CD4-positive, CD25-positive, alpha-beta regulatory T cell (primary cell): ENCODE measurements at places on chromosomes 4 and X. TPM values are rescaled to one million over a fixed set of nuclear protein-coding genes. Genes with fewer than 3 reads are reported as not detected.

FGF5 gene
- total RNA-seq = not detected

CT47B1 gene
- not detected for total RNA-seq

- no peaks in the 10 kb centered on the region for H3K4me1 ChIP-seq
- no peak overlapping the region for H3K27ac ChIP-seq
- H3K27me3 ChIP-seq = no peaks in the 10 kb centered on the region
Measured at GRCh38 chrX:95693365-95693764, 991.3 kb upstream of the DIAPH2 start.

DNA sequence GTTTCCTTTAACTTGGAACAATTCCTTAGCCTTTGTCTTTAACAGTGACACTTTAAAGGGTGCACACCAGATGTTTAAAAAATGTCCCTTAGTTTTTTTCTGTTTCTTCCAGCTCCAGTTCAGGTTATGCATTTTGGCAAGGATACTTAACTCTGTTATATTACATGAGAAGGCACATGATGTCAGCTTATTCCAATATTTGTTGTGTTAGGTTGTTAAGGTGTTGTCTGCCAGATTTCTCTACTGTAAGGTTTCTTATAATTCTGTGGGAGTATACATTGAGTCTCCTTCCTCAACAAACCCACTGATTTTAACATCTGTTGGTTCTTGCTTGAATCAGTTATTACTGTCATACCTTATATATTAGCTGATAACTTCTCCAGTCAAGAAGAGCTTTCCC, 33.3 kb downstream of the REST start:
- DNase-seq = no peak
- H3K36me3 ChIP-seq = peaks cover 18% of the 10 kb centered on the region
- H3K27ac ChIP-seq = no peak overlapping the region
- no peak overlapping the region for H3K4me3 ChIP-seq

- no peak overlapping the region for H3K27ac ChIP-seq
- no peaks in the 10 kb centered on the region for H3K36me3 ChIP-seq
- peaks cover 25% of the 10 kb centered on the region for H3K4me1 ChIP-seq
- H3K4me3 ChIP-seq = peak overlapping the region; percentile 77
Measured at GRCh38 chr4:83283181-83283580, 1.4 kb downstream of the COQ2 start.

- no peak overlapping the region for H3K4me3 ChIP-seq
- peak; percentile 31 for DNase-seq
- H3K36me3 ChIP-seq = no peaks in the 10 kb centered on the region
- H3K27ac ChIP-seq = no peak overlapping the region
Measured at GRCh38 chr4:48047421-48047844, 30.9 kb downstream of the NIPAL1 start.

TLR3 gene
- 0.47 TPM for total RNA-seq

DNA sequence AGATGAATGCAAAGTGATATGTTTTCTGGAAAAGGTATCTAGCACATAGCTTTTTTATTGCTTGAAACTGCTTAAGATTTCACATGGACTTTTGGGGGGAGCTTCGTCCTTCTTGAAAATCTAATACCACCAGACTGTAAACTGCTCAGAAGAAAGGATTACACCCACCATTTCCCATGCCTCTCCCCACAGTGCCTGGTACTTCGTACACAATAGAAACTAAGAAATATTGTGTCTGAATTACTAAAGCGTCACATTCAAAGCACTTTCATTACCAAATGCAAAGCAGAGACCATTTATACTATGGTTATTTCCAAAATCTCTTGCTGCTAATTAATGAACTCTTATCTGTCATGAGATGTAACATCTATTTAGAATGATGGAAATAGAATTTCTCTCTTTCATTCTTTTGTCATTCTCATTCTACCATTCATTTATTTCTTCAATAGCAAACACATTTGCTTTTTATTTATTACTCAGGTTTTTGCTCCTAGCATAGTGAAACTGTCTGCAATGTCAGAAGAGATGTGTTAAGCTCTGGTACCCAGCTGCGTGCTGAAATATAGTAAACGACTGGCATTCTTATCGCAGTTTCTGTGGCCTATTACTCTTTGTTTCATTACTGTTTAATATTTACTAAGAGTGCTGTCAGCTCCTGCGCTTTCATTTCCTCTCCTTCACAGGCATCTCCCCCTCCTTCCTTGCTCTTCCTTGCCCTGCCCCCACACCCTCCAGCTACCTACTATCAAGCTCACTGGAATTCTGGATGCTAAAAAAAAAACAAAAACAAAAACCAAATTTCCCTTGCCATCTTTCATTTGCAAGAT, 51.4 kb upstream of the RAPGEF2 start:
- H3K4me1 ChIP-seq = no peaks in the 10 kb centered on the region
- no peak overlapping the region for H3K4me3 ChIP-seq
- H3K36me3 ChIP-seq = no peaks in the 10 kb centered on the region
- H3K27ac ChIP-seq = no peak overlapping the region
- no peaks in the 10 kb centered on the region for H3K27me3 ChIP-seq

- H3K27me3 ChIP-seq = no peaks in the 10 kb centered on the region
- no peaks in the 10 kb centered on the region for H3K4me1 ChIP-seq
- no peak overlapping the region for H3K27ac ChIP-seq
- no peak overlapping the region for H3K4me3 ChIP-seq
- no peak for DNase-seq
Measured at GRCh38 chr4:151670843-151671242, 90.0 kb downstream of the GATB start.

DNA sequence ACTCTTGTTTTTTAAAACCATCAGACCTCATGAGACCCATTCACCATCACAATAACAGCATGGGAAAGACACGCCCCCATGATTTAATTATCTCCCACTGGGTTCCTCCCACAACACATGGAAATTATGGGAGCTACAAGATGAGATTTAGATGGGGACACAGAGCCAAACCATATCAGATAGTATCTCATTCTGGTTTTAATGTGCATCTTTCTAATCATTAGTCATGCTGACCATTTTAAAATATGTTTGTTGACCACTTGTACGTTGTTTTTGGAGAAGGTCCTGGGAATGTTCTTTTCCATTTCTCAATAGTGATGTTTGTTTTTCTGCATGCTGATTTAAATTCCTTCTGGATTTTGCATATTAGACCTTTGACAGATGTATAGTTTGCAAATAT, 119.0 kb downstream of the RTL3 start:
- H3K27ac ChIP-seq = no peak overlapping the region
- H3K4me3 ChIP-seq = no peak overlapping the region
- no peaks in the 10 kb centered on the region for H3K36me3 ChIP-seq
- H3K4me1 ChIP-seq = no peaks in the 10 kb centered on the region
- DNase-seq = no peak

DNA sequence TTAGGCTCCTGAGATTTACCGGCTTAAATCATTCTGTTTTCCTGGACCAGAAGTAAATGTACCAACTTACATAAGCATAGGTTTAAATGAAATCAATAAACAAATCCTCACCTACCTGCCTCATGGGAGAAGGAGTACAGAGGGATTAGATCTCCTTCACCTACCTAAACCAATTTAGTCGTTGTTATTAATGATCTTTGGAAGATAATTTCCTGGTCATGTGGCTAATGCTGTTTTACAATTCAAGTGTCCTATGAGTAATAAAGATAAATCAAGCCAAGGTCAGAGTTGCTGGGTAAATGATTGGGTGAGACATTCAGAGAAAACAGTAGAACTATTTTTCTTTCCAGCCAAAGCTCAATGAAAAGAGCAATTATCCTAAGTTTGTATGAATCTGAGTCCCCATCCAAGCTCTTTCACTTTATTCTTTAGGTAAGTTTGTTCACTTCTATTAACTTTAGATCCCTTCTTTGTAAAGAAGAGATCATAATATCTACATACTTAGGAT, 423.0 kb upstream of the FAM241A start:
- no peaks in the 10 kb centered on the region for H3K4me1 ChIP-seq
- no peak overlapping the region for H3K4me3 ChIP-seq
- no peak overlapping the region for H3K27ac ChIP-seq
- DNase-seq = no peak
- no peaks in the 10 kb centered on the region for H3K36me3 ChIP-seq

UNC5C gene
- not detected for total RNA-seq

NAP1L3 gene
- 2.4 TPM for total RNA-seq

KDR gene
- total RNA-seq = not detected

DNA sequence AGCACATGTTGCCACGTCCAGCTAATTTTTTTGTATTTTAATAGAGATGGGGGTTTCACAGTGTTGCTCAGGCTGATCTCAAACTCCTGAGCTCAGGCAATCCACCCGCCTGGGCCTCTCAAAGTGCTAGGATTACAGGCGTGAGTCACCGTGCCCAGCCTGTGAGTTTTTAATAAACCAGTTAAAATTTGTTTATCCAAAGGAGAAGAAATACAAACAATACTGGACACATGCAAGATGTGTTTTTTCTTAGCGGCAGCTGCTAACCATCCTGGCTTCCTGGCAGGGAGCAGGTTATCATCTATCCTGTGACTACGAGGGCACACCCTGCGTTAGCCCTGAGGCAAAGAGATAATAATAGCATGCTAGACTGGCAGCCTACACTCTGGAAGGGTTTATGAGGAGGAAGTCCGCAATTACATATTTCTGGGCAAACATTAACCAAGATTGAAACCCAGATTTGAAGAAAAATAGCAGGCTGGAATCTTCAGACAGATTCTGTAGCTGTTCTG, 191.4 kb downstream of the SPRY1 start:
- DNase-seq = no peak
- H3K4me1 ChIP-seq = no peaks in the 10 kb centered on the region
- H3K27ac ChIP-seq = no peak overlapping the region
- no peak overlapping the region for H3K4me3 ChIP-seq
- no peaks in the 10 kb centered on the region for H3K27me3 ChIP-seq
- no peaks in the 10 kb centered on the region for H3K36me3 ChIP-seq

GRCh38 chr4:152359208-152360044, 176.5 kb downstream of the FBXW7 start:
- H3K4me3 ChIP-seq = no peak overlapping the region
- no peaks in the 10 kb centered on the region for H3K36me3 ChIP-seq
- no peak overlapping the region for H3K27ac ChIP-seq
- DNase-seq = no peak
- no peaks in the 10 kb centered on the region for H3K27me3 ChIP-seq
- no peaks in the 10 kb centered on the region for H3K4me1 ChIP-seq

DNA sequence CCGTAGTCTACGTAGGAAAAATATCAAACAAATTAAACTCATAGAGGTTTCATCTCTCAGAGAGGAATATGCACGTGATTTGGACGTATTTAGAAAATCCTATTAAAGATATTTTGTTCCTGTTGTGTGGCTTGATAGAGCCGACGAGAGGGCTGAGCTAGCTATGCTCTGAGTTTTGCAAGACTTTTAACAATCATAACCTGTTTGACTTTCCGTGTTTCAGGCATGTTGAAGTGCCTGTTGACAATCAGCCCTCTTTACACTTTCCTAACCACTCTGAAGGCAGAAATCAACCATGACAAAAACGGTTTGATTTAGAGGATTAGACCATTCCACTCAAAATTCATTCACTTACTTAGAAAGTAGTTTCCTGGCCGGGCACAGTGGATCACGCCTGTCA, 297.3 kb downstream of the ASMT start:
- no peak overlapping the region for H3K4me3 ChIP-seq
- no peaks in the 10 kb centered on the region for H3K4me1 ChIP-seq
- DNase-seq = no peak
- H3K27ac ChIP-seq = no peak overlapping the region

DNA sequence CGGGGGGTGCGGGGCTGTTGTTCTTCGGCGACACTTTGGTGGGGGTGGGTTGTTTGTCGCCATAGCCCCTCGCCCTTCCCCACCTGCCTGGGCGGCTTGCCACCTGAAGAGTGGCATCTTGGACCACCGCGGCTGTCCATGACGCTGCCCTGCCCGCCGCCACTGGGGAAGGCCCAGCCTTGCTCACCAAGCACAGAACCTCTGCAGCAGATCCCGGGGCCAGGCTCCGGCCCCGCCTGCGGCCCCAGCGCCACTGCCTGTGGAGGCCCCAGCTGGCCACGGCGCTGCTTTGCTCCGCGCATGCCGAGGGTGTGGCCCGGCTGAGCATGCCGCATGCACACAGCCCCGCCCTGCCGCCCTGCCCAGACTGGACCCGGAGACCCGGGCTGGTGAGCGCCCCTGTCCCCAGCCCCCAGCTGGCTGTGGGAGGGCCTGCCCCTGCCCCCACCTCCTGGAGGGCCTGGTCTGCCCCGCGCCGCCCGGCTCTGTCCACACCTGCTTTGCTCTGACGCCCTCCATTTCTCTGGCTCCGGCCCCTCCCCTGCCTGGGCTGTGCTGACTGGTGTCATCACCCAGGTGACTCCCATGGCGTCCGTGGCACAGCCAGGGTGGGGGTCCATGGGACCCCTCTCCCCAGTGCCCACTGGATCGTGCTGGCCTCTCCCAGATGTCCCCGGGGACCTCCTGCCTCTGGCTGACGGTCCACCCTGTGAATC, 5.3 kb downstream of the NAT8L start:
- H3K27me3 ChIP-seq = no peaks in the 10 kb centered on the region
- H3K4me1 ChIP-seq = peaks cover 7% of the 10 kb centered on the region
- H3K4me3 ChIP-seq = no peak overlapping the region
- H3K27ac ChIP-seq = no peak overlapping the region

FGF16 gene
- not detected for total RNA-seq

GRCh38 chrX:153646620-153647373, at the start of gene DUSP9:
TSS of gene DUSP9 (plus strand) at chrX:153647203. CDS start at chrX:153647954, 751 bp downstream.
- no peak within 1 kb of the TSS for H3K27ac ChIP-seq
- H3K27me3 ChIP-seq = peaks cover 2% of the 10 kb centered on the region
- no peak within 1 kb of the TSS for H3K4me3 ChIP-seq
- no peak for DNase-seq

DNA sequence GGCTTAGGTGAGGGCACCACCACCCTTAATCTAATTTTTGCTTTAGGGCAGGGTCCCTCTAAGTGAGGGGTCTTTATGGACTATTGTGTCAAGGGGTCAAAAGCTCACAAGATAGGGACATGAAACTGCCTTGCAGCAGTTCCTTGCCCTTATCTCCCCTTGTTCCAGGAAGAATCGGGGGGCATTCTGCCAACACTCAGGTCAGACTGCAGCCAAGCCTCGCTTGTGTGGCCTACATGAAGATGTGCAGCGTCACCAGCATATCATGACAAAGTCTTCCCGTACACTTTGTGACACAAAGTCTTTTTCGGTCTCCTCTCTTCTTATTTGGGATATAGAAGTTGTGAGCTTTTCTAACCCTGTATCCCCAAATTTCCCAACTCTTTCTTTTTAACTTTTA, 17.5 kb upstream of the USP9X start:
- no peak overlapping the region for H3K4me3 ChIP-seq
- no peak overlapping the region for H3K27ac ChIP-seq
- H3K36me3 ChIP-seq = no peaks in the 10 kb centered on the region
- no peaks in the 10 kb centered on the region for H3K27me3 ChIP-seq

DNA sequence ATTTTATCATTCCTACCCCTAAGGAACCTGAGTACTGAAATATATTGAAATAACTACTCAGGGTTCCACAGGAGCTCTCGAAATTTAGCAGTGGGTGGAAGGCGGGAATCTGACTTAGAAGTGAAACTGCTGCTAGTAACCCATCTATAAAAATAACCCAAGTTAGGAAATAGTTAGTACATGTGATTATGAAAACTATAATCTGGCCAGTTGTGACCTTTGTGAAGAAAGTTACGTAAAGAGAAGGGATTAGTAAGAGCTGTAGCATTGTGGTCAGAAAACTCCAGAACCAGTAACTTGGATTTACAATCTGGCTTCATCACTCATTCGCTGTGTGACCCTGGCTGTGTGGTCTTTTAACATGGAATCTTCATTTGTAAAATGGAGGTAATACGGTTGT, 175.5 kb downstream of the RAPGEF2 start:
- H3K27ac ChIP-seq = no peak overlapping the region
- no peak for DNase-seq
- no peaks in the 10 kb centered on the region for H3K4me1 ChIP-seq
- no peaks in the 10 kb centered on the region for H3K27me3 ChIP-seq
- no peaks in the 10 kb centered on the region for H3K36me3 ChIP-seq

GRCh38 chr4:123209436-123209835, 187.2 kb upstream of the SPRY1 start:
- no peak for DNase-seq
- H3K36me3 ChIP-seq = no peaks in the 10 kb centered on the region
- H3K27me3 ChIP-seq = no peaks in the 10 kb centered on the region
- no peak overlapping the region for H3K27ac ChIP-seq
